ENCODE measurements at places on chromosomes 4 and X.

DNA sequence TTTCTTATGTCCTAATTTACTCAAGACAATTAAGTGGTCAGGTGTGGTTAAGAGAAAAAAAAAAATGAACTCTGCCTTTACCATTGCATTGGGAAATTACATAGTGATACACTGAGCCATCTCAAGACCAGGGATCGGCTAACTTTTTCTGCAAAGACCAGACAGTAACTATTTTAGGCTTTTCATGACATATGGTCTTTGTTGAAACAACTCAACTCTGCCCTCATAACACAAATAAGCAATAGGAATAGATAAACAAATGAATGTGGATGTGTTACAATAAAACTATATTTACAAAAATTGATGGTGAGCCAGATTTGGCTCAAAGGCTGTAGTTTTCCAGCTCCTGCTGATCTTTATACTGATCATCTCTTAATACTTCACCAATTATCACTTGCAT, 632.6 kb upstream of the INTU start:
- DNase-seq: no peak

- no peak for DNase-seq
Measured at GRCh38 chrX:9635803-9636202, 129.8 kb downstream of the GPR143 start.

DNA sequence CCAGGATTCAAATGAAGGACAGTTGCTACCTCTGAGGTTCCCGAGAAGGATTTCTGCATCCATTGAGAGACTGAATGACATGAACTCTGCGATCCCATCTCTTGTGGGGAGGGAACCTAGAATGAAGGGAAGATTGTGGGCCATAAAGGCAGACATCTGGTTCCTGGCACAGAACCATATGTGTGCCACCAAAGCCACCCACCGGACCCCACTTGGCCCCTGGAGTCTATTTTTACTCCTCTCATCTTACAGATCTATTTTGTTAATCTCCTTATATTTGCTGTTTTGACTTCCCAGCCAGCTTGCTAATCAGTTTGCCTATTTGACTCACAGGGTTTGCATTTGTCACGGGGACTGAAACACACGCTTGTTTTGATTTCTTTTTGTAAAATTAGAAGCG, 7.3 kb downstream of the SOD3 start:
- DNase-seq: no peak

GRCh38 chr4:38577462-38577861, 86.5 kb upstream of the KLF3 start:
- no peak for DNase-seq

DNA sequence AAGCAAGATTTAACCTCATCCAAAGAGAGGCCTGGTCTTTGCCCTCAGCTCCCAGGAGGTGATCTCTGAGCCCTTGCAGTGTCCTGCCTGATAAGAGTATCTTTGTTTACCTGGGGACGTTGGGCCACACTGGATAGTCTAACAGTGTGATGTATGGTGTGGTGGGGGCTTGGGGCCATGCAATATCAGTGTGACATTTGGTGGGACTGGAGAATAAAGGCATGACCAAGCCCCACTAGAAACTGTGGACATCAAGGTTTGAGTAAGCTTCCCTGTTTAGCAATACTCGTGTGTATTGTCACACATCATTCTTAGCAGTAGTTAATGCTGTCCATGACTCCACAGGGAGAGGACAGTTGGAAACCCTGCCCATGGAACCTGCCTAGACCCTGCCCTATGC, 34.4 kb downstream of the BBS12 start:
- no peak for DNase-seq

DNA sequence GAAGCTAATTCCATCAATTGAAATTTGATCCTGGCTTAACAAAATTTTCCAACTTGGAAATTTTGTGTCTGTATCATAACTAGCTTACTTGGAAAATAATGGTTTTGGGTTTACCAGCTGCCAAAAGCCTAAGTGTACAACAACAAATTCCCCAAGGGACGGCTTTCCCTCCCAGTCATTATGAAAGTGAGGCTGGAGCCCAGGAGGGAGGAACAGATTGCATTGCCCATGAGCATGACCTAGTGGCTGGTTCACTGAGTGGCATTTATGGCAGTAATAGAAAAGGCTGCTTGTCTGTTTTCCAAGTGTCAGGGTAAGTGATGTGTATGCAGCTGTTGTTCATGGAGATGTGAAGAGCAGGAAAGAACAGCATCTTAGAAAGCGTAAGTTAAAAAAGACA, 70.8 kb upstream of the HHIP start:
- DNase-seq: peak; percentile 30

- no peak for DNase-seq
Measured at GRCh38 chr4:181755846-181756245, 487.4 kb upstream of the TENM3 start.

DNA sequence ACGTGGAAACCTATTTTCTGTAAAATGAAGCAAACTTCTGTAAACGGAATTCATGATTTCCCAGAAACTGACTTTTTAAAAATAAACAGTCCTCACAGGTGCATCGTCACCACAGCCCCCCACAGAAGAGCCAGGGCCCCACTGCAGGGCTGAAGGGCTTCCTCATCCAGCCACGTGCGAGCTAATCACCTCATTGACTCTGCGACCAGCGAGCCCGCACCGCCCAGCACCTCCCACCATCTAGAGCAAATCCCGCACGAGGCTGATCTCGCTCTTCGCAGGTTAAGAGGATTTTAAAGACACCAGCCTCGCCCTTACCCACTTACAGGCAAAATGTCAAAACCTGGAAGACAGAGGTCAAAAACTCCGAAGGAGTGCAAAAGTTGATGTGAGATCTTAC, 14.8 kb downstream of the PPP2R3B start:
- no peak for DNase-seq

DNA sequence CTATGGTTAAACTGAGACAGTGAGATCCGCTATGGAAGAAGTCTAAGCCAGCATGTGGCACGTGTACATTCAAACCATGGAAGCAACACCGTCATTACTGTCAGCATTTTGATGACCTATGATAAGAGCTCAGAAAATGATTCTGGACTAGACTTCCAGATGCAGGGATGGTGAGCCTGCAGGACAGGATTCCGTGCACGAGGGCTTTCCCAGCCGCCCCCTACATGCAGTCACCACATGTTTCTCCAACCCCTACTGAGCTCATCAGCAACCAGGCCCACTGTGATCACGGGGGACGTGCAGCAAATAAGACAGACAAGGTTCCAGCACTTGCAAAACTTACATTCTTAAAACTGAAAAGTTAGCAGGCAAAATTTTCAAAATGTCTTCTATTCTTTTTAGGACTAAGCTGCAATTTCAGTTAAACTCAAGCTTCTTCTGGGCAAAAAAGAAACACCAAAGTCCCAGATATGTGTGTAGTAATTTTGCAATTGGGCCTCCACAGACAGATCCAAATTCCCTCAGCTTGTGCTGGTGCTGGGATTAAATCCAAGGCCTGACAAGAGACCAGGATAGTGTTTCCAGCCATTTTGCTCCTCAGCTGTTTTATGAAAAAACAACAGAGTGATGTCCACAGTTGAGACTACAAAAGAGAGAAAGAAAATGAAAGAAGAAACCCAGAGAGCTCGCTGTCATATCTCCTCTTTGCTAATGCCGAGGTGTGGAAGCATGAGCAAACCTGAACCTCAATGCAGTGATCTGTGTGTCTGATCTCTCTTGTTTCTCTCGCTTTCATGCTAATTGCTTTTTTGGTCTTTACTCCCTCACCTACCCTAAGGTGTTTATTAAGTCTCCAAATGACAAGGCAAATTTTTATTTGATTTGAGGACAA, 118.2 kb downstream of the AFAP1 start:
- DNase-seq: no peak

DNA sequence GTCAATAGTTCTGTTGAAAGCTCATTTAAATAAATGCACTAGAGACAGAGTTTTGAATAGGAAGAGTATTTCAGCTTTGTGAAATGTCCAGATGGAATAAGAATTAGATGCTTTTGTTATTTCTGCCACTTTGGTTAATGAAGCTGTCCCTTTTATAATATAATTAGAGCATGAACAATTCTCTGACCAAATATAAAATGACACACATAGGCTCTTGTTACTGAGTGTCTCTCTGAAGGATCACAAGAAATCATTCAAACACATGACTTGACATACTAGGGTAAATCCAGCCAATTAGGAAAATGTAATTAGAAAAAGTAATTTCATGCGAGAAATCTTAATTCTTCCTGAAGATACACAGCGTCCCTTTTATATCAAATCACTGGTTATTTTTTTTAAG, 68.4 kb upstream of the DDIT4L start:
- DNase-seq: no peak

DNA sequence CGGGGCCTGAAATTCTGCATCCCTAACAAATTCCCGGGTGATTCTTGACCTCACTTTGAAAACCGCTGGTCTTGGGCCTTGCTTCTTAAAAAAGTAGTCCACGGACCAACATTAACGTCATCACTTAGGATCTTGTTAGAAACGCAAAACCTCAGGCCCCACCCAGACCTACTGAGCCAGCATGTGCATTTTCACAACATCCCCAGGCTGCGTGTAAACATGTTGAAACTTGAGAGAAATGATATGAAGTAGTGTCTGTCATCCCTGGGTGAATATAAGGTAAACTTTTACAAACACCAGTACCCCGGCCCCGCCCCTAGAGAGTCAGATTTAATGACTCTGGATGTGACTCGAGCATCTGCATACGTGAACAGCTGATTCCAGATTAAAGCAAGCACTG, 33.7 kb downstream of the SORBS2 start:
- no peak for DNase-seq

DNA sequence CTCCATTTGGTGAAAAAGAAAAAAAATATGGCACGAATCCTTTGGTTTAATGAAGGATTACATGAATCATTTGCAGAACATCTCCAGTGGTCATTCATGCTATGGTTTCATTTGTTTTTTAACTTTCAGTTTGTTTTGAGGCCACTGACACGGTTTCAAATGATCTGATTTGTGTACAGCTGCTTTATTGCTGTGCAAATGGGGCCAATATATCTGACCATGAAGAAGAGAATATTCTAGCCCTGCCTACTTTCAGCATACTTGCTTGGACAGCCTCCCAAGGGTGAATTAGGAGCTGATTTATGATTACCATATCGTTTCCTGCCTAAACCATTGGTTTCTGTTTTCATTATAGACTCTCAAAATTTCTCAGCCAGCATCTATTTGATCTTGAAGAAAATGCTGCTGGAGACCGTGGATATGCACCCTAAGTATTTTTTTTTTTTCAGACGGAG, 30.7 kb downstream of the SPARCL1 start:
- no peak for DNase-seq

GRCh38 chr4:152696764-152697261, 17.0 kb upstream of the TMEM154 start:
- no peak for DNase-seq

GRCh38 chrX:129493643-129494042, 29.6 kb downstream of the SMARCA1 start:
- DNase-seq: no peak

GRCh38 chr4:125198916-125199315, 115.8 kb upstream of the FAT4 start:
- no peak for DNase-seq

- DNase-seq: no peak
Measured at GRCh38 chr4:18734405-18734804, 712.9 kb upstream of the LCORL start.

DNA sequence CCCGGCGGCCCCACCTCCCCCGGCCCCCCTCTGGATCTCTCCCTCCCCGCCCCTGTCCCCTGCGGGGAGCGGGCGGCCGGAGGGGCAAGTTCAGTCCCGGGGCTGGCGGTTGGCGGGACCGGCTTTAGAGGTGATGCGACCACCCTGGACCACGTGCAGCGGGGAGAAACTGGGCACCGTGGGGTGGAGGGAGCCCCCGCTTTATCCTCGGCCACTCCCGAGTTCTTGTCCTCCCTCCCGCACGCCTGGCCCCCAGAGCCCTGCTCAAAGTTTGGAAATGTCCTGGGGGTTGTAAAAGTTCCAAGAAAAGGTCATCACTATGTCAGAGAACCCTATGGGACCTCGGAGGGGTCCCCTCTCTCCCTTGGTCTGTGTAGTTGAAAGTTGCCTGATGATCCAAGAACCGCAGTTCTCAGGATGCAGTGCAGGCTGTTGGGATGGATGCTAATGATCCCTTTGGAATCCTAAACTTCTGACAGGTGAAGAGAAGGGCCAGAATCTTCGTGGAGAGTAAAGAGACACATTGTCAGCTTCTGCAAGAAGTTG, 411 bp upstream of the VEGFC start:
- no peak for DNase-seq

GRCh38 chr4:70158576-70158975, 4.5 kb downstream of the PRR27 start:
- no peak for DNase-seq

DNA sequence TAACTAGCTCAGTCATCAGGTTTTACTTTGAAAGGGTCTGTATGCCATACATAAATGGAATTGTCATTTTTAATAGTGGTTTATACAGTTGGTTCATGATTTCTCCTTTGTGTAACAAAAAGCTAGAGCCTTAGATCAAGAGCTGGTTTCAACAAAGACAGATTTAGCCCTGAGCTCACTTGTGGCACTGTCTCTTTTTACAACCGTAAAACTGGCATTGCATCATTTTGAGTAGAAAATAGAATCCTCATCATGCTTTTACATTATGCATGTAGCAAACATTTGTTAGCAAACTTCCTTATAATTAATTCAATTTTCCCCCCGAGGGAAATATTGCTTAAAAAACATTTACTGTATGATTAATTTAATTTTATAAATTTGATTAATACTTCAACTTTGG, 1871.5 kb downstream of the ARAP2 start:
- no peak for DNase-seq

- no peak for DNase-seq
Measured at GRCh38 chrX:1261285-1261684, 7.3 kb upstream of the CSF2RA start.

DNA sequence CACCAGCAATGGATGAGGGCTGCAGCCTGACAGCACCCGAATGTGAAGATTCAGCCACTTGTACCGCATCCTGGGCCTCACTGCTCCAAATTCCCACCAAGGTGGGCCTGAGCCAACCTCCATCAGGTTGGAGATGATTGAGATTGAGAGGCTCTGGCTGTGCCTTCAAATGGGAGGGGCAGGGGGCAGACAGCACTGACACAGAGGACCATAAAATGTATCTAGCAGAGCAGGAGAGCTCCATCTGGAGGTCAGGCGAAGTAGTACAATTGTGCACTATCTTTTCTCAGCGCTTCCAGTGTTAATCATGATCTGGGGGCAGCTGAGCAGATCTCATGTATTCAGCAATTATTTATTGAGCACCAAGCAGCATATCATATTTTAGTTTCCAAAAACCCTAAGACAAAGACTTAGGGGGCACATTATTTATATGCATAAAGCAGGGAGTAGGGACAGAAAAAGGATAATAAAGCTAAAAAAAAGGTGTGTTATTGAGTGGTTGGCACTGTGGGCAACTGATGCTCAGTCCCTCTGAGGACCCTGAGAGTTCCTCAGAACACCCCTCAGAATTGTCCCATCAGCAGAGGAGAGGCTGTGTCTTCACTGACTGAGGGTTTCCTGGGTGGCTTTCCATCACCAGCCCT, 31.6 kb upstream of the C1QTNF7 start:
- DNase-seq: peak; percentile 36

Data from NCI-H1417 (cell line).